ENCODE measurements at places on chromosomes 2 and 18.

DNA sequence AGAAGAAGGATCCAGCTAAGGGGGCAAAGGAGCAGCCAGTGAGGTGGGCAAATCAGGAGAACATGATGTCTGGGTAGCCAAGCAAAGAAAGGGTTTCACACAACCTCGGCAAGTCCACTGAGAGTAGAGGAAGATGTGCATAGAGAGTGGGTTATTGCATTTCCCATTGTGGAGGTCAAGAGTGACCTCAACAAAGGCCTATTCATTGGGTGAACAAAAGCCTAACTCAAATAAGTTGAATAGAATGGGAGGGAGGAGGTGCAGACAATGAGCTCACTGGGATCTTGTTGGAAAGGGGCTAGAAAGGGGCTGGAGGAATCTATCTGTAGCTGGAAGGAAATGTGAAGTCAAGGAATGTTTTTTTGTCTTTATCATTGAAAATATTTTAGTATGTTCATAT is 14.0 kb upstream of the PDCL3 start:
- no peak for DNase-seq

DNA sequence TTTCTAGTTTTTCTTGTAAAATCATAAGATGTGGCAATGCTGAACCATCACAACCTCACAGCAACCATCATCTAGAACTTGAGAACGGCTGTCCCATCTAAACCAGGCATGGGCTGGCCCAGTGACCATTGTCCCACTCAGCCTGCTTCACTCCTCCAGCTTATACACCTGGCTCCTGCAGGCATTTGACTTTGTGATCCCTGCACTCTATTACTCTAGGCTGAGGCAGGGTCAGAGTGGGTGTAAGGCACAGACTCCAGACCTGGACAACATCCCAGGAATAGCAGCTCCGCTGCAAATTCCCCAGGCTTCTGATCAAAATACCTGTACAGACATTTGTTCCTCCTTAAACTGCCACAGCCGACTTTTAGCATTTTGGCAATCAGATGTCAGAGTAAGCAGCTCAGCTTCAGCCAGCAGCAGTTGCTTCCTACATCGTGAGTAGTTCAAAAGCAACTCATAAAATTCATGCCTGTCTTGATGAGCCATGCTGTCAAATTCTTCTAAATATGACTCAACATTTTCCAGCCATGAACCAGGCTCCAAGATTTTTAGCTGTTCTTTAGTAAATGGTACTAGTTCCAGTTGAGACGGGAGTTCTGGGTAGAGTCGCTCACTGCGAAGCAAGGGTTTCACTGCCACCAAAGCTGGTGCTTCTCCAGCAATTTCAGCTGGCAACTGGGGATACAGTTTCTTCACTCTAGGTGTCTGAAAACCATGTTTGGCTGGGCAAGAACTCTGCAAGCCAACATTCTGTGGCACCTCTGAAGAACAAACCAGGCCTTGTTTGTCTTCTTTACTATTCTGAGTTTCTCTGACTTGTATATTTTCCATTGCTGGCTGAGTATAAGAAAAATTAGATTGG is 12.8 kb downstream of the EPG5 start:
- DNase-seq = no peak

GRCh38 chr2:98282109-98282508 is 64.1 kb upstream of the CNGA3 start:
- DNase-seq = no peak

- no peak for DNase-seq
Observed at GRCh38 chr18:79779700-79780190, 18.0 kb upstream of the KCNG2 start.

- no peak for DNase-seq
Observed at GRCh38 chr18:11839556-11839955, 11.7 kb upstream of the CHMP1B start.

GRCh38 chr2:185012643-185013042 is 414.3 kb downstream of the ZNF804A start:
- no peak for DNase-seq

DNA sequence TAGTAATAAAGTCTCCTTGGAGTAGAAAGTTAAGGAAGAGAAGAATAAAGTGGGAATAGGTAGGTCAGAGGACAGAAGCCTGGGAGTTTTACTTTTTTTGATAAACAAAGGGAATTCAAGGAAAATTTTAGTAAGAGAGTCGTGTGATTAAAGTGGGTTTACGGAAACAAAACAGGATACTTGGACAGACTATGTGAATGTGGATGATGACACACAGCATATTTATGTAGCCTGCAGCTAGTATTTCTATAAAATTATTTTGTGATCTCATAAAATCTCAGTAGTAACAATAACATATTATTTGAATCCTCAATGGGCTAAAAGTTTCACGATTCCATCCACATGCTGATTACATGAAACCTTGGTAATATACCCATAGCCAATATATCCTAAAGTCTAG is 450.7 kb upstream of the PIK3C3 start:
- DNase-seq = no peak

GRCh38 chr2:129849559-129850160 is 129.8 kb upstream of the RAB6C start:
- no peak for DNase-seq

DNA sequence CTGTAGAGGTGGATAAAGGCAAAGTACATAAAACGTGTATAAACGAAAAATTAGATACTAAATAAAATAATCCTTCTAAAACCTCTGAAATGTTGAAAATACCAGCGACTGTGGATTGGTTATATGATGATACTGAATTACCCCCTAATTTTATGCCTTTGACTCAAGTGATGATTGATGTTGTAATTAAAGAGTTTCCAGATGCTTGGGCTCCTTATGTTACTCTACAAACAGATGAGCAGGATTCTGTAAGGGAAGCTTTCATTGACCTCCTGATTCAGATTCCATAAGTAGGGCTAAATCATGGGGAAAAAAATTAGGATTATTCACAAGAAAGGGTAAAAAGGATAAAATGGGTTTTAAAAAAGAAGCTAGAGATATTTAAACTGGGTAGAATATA is 418.2 kb upstream of the SLC39A10 start:
- DNase-seq = no peak

DNA sequence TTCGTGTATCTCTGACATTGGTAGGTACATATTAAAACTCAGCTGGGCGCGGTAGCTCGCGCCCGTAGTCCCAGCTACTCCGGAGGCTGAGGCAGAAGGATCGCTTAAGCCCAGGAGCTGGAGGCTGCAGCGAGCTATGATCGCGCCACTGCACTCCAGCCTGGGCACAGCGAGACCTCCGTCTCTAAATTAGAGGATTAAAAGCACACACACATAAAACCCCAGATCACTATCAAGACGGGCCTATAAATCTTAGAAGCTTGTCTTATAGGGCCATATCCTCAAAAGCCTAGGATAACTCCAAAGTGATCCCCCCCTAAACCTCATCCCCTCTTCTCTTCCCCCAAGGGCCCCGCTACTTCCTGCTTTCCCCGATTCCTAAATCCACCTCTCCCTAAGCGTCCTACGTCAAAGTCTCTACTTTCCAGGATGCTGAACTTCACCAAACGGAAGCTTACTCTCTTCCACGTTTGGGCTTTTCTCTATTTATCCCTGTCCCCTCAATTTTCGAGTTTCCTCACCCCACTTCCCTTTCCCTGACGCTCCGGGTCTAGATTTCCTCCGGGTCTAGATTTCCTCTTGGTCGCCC is 707 bp downstream of the KRCC1 start:
- no peak for DNase-seq

GRCh38 chr2:21361384-21361783 is 237.6 kb downstream of the TDRD15 start:
- DNase-seq = no peak

- DNase-seq = no peak
Observed at GRCh38 chr2:128610496-128610895, 291.8 kb upstream of the HS6ST1 start.

- no peak for DNase-seq
Observed at GRCh38 chr2:168781191-168781817, 21.1 kb upstream of the NOSTRIN start.

GRCh38 chr2:166614029-166614428 is 120.0 kb upstream of the SCN7A start:
- DNase-seq = no peak

DNA sequence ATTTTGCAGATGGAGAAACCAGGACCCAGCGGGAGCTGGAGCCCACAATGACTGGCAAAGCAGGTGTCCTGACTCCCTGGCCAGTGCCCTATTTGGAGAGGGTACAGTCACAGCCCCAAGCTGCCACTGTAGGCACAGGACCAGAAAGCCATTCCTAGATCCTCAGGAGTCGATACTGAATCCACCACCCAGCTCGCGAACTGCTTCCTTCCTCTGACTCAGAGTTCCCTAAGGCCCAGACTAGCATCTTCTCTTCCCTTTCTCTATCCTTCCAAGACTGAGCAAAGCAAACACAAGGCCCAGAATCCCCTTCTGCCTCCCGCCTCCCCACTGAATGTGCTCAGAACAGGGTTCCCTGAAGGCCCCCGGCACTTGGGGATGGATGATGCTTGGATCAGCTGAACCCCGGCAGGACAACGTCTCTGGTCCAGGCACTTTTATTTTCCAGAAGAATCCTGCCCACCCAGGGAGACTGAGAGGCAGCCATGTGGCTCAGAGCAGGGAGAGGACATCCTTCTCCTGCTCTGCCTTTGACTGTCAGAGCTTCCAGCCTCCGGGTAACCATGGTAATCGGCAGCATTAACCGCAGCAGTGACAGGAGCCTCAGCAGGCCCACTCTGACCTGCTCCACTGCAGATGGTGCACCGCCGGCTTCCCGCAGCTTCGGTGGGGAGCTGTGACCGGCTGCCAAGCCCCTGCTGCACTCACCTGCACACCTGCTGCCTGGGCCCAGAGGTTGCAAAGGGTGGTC is 34.8 kb upstream of the KLHL29 start:
- no peak for DNase-seq

DNA sequence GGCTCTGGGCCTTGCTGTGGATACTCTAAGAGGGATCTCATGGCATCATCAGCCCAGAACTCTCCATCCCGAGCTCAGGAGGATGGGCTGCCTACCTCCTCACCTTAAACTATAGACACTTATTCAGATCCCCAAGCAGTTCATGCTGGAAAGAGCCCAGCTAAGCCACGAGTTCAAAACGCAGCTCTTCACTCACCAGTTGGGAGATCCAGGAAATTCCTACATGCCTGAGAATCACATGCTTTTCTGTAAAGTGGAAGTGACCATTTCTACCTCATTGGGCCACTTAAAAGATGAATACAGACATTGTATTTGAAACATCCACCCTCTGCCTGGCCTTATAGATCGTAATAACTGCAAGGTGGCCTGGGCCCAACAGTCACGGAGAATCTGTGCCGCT is 6.6 kb downstream of the ATOH8 start:
- no peak for DNase-seq
